ENCODE measurements at places on chromosomes 6 and 20.

DNA sequence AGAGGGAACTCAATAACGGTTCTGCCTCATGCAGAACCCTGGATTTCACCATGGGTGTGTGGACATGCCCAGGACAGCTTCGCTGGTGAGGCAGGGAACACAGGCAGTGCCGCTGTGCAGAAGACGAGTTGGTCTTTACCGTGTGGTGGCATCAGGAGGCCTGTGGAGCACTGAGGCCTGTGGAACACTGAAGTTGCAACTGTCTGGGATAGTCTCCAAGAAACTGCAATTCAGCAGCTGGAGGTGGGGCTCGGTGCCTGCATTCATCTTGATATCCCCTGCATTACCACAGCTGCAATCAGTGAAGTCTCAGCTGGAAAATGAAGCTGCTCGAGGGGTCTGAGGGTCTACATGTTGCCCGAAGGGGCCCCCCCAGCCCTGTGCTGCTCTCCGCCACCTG is 202.4 kb upstream of the CDH4 start:
- DNase-seq, result no peak

DNA sequence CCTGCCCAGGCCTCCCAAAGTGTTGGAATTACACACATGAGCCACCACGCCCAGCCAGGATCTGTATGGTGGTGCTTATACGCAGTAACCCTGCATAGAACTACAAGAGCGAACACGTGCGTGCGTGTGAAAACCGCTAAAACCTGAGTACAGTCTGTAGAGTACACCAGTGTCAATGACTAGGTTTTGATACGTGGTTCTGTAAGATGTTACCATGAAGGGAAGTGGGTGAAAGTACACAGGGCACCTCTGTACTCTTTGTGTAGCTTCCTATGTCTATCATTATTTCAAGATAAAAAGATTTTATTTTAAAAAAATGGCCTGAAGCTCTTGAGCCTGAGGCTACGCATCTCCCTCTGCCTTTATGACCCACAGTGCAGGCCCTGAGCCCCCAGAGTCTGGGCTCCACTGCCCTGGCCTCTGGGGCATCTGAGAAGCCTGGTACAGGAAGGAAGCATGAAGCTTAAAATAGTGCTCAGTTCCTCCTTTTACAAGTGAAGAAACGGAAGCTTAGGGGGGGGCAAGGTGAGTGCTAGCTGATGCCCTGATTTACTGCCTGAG is 21.6 kb downstream of the LY86 start:
- DNase-seq, result no peak

DNA sequence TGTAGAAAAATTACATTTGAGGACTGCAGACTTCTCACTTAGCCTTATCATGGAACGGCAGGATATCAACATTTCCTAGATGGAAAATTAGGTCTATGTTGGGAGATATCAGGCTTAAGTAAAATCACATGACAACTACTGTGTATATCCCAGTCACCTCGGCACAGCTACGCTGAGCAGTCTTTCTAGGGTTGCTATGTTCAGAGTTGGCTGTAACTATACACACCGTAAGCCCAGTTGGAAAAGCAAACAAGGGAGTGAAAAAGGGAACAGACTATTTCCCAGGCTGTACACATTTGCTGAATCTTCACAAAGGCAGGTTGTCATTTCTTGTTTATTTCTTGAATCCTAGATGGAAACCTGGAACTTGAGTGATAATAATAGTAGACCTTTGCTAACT is 80.7 kb upstream of the PTPRK start:
- no peak for DNase-seq

DNA sequence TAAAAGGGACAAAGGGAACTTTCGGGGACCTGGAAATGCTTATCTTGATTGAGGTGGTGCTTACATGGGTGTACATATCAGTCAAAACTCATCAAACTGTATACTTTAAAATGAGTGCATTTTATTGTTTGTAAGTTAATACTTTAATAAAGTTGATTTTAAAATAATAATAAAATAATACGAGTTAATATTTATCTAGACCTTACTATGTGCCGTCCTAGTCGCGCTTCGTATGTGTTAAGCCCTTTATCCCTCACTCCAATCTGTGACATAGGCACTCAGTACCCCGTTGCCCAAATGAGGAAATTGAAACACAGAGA is 47.5 kb downstream of the PDYN start:
- DNase-seq, result no peak

Measured in stimulated activated CD8-positive, alpha-beta memory T cell treated with anti-CD3 and anti-CD28 coated beads, Interleukin-4, amount 100 ng/mL, for 1 hour (primary cell).